Esophagus squamous epithelium (tissue), 5 donors: ENCODE measurements at places on chromosomes 7 and 10. TPM values are rescaled to one million over a fixed set of nuclear protein-coding genes. Genes with fewer than 3 reads are reported as not detected.

- no peak for DNase-seq
Measured at GRCh38 chr10:86670290-86670811, 2.0 kb downstream of the LDB3 start.

GRCh38 chr10:5615316-5615715 is 51.1 kb downstream of the ASB13 start:
- DNase-seq = no peak

DNA sequence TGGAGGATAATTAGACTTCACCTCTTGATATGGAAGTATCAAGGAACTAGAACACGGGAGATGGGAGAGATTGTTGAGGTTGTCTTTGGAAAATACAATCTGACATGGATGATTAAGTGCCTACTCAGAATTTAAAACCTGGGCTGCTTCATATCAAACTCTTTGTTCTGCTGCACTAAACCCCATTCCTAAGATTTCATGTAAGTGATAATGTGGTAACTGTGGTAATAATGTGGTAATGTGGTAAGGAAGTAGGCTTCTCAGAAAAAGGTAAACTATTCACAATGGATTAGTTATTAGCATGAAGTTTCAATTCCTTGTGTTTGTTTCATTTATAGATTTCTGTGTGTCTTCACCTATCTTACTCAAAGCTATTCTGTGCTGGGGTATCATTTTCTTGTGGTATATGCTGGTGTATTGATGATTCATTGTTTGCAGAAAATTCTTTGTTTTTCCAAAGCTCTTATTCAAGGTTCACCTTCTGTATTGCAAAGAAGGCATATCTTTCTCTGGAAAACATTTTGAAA is 129.9 kb upstream of the TAC1 start:
- no peak for DNase-seq

- DNase-seq = no peak
Measured at GRCh38 chr7:80968606-80969005, 49.8 kb upstream of the SEMA3C start.

ZNF804B gene
- not detected for total RNA-seq

FAM221A gene
- total RNA-seq = 8.0 TPM
